NCI-H82 (cell line): ENCODE measurements at places on chromosomes 12 and 14.

- DNase-seq = no peak
Measured at GRCh38 chr12:52256584-52256935, 17.9 kb upstream of the KRT86 start.

GRCh38 chr12:40033242-40033630 is 72.6 kb downstream of the SLC2A13 start:
- DNase-seq = no peak

DNA sequence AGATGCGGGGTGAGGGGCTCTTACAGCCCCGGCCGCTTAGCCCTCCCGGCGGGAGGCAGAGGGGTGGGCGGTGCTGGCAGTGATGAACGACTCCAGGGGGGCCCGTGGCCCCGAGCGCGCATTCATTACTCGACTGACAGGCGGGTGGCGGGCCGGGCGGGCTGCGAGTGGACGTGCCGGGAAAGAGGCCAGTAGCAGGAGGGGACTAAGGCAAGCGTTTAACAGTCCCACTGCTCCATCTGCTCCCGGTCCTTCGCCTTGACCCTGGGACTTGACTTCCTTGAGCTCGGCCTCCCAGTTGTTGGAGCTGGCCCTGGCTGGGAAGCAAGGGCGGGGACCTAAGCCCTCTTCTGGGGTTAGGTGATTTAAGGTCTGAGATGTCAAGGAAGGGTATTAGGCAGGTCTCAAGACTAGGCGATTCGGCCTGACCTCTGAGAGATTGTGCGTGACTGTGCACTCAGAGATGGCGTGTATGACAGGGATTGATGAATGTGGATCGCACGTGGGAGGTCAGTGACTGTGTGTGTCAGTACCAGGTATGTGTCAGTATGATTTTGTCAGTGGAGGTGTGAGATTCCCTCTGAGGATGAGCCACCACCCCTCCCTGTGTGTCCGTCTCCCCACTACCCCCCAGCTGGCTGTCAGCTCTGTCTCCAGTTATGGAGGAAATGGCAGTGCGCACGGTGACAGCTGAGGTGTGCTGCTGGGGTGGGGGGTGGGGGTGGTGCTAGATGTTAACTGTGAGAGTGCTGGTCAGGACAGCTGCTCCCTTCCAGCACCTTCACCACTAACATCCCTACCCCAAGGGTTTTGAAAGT is 3.6 kb upstream of the DNAJC22 start:
- peak; percentile 53 for DNase-seq

GRCh38 chr14:104925214-104925854 is 655 bp downstream of the PLD4 start:
- no peak for DNase-seq

- DNase-seq = peak; percentile 27
Measured at GRCh38 chr14:102775855-102776760, 1.1 kb upstream of the TRAF3 start.

GRCh38 chr14:68936476-68936875 is 42.6 kb downstream of the ACTN1 start:
- no peak for DNase-seq

- DNase-seq = no peak
Measured at GRCh38 chr12:4434301-4434700, 11.3 kb downstream of the FGF6 start.

DNA sequence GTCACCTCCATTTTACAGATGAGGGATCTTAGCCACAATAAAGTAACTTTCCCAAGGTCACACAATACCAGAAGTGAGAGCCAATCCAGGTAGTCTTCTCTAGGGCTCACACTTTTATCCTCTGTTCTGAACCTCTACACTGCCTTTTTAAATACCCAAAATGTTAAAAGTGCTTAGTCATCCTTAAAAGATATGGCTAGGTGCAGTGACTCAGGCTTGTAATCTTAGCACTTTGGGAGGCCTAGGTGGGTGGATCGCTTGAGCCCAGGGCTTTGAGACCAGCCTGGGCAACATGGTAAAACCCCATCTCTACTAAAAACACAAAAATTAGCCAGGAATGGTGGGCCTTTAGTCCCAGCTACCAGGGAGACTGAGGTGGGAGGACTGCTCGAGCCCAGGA is 104.1 kb upstream of the PPP4R3A start:
- no peak for DNase-seq

GRCh38 chr14:76929927-76930326 is 98.6 kb downstream of the IRF2BPL start:
- peak; percentile 82 for DNase-seq

DNA sequence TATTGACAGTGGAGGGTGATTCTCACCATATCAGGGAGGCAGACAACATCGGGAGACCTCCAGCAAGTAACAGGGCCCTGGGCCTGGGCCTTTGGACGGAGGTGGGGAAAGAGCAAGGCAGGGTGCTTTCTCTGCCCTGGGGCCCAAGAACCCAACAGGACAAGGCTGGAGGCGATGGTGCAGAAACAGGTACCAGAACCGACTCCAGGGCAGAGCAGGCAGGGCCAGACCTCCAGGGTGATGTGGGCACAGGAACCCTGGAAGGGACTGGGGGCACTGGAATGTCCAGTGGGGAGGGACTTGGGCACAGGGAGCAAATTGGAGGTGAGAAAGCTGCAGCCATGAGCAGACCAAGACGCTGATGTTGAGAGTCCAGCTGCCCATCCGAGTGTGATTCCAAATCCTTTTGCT is 44.4 kb downstream of the PRMT8 start:
- no peak for DNase-seq

DNA sequence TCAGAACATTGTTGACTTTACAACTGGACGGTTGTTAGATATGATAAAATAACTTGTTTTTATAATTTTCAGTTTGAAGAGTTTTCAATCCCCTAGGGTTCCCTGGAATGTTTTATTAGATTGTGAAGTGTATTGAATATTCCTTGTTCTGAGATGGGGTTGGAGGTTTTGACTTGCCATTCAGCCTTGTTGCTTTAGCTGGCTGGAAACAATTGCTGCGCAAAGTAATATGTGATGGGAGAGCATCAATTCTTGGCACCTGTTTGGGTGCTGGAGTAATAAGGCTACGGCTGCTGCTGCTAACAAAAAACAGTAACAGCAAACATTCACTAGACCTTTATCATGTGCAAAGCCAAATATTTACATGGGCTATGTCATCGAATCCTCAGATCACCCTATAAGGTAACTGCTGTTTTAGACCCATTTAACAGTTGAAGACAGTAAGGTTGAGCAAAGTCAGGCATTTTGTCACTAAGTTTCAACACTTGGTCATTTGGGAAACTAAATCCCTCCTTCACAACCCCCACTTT is 241.0 kb upstream of the TBX3 start:
- no peak for DNase-seq

- no peak for DNase-seq
Measured at GRCh38 chr14:54848910-54849309, 53.7 kb downstream of the GCH1 start.

GRCh38 chr12:1279050-1279449 is 288.0 kb downstream of the ERC1 start:
- no peak for DNase-seq

- DNase-seq = no peak
Measured at GRCh38 chr14:26286081-26286912, 311.5 kb downstream of the NOVA1 start.

DNA sequence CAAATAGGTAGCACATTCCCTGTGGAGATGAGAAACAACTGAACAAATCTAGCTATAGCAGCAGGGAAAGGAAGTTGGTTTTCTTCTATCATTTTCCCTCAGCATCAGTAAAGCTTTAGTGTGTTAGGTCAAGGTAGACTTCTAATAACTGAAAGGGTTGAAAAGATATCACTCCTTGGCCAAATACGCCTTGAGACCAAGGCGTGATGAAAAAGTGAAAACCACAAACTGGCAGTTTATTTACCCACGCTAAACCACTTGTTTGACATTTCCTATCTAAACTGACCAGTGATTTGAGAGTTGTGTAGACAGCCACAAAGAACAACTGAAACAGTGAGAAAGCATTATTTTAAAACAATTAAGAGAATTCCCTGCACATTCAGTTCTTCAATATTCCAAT is 99.6 kb upstream of the SOX5 start:
- DNase-seq = no peak

GRCh38 chr12:49966511-49967041 is 4.9 kb downstream of the AQP5 start:
- DNase-seq = no peak

- no peak for DNase-seq
Measured at GRCh38 chr12:32508626-32509025, 109.3 kb downstream of the FGD4 start.

DNA sequence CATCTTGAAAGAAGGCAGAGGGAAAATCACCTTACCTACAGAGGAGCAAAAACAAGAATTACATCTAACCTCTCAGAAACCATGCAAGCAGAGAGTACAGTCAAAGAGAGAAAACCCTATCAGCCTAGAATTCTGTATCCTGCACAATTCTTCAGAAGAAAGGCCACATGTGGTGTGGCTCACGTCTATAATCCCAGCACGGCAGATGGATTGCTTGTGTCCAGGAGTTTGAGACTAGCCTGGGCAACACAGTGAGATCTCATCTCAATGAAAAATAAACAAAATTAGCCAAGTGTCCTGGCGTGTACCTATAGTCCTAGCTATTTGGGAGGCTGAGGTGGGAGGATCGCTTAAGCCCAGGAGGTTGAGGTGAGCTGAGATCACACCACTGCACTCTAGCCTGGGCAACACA is 48.2 kb downstream of the ATF7 start:
- DNase-seq = peak; percentile 26

DNA sequence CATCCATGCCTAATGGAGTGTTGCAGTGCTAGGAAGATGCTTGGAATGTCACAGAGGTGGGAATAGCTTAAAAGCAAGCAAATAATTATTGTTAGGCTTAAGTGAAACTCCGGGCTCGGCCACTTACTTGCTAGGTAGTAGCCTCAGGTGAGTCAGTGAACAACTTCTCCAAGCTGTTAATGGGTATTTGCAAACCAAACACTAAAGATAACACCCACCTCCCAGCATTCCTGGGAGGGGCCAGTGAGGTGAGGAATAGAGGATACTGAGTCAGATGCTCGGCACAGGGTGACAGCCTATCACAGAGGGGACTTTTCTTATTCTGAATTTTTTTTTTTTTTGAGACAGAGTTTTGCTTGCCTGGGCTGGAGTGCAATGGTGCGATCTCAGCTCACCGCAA is 151.2 kb upstream of the RFLNA start:
- no peak for DNase-seq

- no peak for DNase-seq
Measured at GRCh38 chr12:79547044-79547734, 143.6 kb downstream of the PAWR start.

DNA sequence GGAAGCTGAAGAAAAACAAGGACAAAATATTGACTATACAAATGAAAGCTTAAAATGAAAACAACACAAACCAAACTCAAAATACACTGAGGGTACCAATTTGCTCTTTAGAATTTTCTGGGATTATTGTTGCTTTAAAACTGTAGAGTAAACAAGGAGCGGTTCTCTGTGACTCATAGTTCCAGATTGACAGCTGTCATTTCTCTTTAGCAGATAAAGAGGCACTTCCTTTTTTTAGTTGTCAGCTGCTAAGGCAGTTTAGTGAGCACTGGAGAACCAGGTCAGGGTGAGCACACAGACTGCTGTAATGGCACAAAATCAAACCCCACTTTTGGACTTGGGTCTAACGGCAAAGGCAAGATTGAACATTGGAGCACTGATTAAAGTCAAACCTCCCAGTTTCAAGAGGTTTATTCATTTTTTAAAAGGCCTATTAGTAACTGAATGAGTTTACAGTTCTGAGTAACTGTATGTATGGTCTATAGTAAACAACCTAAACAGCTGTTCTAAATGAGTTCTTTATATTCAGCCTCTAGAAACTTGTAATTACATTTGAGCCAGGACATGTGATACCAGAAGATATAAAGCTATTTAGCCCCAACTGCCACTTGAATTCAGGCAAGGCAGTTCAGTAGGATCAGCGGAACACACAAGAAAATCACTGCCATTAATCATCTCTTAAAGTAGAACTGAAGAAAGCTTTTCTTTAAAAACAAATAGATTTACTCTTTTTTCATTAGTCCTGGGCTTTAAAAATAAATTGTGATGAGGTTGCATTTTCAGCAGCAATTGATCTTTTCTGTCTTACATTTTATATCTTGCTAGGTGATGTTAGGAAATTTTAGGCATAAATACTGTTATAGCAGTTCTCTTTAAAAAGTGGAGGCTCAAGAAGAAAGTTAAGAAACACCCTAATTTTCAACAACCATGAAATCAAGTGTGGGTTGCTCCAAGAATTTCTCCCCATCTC is 71.7 kb upstream of the PRICKLE1 start:
- peak; percentile 30 for DNase-seq
